ENCODE measurements at places on chromosomes 11 and 22.

DNA sequence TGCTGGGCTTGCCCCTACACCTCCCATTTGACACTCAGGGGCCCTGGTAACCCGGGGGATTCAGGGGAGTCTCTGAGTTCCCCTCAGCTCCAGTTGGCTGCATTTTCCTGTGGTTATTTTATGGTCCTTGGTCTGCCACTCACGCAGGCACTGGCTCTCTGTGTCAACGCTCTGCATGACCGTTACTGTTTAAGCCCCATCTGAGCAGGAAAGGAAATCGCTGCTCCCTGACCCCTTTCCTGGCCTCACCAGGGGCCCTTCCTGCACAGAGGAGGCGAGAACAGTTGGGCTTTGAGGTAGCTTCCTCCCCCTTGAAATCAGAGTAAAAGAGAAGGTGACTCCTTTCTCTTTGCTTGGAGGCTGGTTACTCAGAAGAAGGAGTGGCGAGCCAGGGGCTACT, 2.4 kb downstream of the C1QTNF4 start:
- no peak for DNase-seq

- DNase-seq: no peak
Observed at GRCh38 chr22:50011447-50012210, 936 bp downstream of the IL17REL start.

- no peak for DNase-seq
Observed at GRCh38 chr22:49849161-49850020, 4.3 kb upstream of the ZBED4 start.

- no peak for DNase-seq
Observed at GRCh38 chr11:76523147-76523546, 78.3 kb downstream of the EMSY start.

GRCh38 chr11:76615950-76616349, 54.6 kb downstream of the LRRC32 start:
- no peak for DNase-seq

DNA sequence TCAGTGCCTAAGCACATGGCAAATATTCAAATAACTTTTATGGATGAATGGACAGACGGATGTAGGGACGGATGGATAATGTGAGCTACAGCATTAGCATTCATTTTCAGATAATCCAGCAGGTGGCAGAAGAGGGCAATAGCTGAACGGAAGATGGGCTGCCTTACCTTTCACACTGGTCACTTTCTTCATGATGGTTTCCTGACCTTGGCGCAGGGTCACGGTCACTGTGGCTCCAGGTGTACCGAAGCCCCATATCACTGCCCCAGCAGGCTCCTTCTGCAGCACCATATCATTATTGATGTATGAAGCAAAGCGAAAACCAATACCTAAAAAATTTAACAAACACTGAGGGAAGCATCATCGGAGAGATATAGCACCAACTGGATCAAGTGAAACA, 4.3 kb downstream of the SIAE start:
- DNase-seq: peak; percentile 72

DNA sequence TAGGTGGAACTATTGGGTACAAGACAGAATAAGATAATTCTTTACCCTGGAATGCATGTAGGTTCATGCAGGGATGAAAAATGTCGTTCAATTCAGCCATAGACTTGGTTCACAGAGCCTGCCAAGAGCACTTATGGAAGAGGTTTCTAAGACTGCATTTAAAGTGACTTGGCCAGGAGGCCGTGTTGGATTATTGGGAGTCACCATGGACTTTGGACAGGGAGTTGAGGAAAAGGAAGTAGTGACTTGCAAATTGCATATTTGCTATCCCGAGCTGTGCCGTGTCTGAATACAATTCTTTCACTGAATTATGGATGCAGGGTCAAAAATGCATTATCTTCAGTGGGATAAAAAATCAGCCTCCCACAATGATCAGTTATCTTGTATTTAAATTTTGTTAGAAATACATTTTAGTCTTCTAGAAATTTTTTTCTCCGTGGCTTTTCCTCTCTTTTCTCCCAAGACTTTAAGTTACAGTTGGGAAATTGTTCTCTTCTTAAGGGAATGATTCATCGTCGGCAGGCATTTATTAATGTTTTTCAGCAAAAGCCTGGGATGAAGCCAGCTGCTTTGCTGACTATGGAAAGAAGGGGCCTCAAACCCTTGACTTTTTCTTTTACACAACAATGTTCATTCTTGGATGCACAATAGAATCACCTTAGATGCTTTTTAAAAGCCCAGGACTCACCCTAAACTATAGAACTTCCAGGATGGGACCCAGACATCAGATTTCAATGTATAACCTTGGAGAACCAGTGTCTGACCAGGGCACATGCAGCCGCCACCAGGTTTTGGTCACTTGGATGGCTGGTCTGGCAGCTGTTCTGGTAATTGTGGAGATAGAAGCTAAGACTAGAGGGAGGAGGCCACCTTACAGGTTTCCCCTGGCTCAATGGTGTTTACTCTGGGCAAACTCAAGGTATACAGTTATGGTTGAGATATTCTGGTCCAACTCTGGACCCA, 70.8 kb downstream of the FAT3 start:
- no peak for DNase-seq

- no peak for DNase-seq
Observed at GRCh38 chr11:1947592-1948237, 583 bp downstream of the MRPL23 start.

DNA sequence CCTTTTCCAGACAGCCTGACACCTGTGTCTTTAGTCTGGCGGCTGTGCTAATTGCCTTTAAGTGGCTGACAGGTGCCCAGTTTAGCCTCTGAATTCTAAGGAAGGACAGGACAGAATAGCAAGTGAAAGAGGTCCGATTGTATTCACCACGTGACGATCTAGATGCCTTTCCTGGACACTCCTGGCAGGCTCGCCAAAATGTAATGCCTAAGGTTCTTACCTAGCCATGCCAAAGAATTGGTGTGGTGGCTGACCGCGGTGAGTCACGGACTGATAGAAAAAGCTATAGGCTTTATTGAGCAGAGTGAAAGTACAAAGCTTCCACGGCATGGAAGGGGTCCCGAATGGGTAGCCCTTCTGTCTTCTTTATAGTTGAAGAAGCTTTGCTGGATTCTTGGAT, 26.7 kb downstream of the ANKRD42 start:
- no peak for DNase-seq

- DNase-seq: no peak
Observed at GRCh38 chr11:78425399-78426070, 7.9 kb upstream of the GAB2 start.

DNA sequence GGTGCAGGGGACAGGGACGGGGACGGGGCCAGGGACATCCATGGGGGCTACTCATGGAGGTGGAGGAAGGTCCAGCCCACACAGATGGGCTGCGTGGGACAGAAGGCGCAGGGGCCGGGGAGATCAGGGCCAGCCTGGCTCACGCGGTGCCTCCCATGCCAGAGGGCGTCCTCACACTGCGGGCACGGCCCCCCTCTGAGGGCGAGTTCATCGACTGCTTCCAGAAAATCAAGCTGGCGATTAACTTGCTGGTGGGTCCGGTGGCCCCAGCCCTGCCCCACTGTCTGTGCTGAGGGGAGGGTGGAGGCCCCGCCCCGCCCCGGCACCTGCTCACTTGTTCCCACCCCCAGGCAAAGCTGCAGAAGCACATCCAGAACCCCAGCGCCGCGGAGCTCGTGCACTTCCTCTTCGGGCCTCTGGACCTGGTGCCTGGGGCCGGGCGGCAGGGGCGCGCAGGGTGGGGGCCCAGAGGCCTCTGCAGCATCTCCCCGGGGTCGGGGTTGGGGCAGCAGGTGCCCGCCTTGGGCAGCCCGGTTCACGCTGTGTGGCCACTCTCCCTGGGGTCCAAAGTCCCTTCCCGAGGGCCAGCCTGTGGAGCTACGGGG, 15.8 kb downstream of the EPS8L2 start:
- DNase-seq: peak; percentile 47

DNA sequence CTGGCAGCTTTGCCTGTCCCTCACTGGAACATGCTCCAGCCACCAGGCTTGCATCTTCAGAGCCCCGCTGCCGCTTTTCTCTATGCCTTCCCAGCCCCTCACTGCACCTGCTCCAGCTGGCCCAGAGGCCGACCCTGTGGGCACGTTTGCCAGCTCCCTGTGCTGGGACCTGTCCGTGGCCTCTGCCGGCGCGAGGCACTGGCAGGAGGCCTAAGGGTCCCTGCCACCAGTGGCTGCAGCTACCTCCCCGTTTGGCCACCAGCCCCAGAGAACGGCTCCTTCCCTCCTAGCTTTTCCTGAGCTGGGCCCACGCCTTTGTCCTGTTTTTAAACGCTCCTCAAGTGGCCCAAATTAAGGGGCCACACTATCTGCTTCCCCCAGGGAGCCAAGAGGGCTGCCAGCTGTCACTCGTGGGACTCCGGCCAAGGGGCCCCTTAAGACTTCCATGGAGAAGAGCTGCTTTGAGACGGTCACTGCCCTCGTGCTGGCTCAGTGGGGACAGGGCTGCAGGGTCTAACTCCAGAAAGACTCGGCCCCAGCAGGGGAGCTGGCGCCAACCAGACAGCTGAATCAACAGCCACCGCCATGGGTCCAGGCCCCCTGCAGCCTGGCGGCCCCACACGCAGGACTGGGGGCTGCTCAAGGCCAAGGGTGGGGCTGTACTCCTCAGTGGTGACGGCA, 24.6 kb upstream of the WNT7B start:
- no peak for DNase-seq

GRCh38 chr22:35212009-35212408, 45.3 kb upstream of the HMGXB4 start:
- no peak for DNase-seq

- no peak for DNase-seq
Observed at GRCh38 chr22:28023774-28024173, 104.7 kb upstream of the PITPNB start.

DNA sequence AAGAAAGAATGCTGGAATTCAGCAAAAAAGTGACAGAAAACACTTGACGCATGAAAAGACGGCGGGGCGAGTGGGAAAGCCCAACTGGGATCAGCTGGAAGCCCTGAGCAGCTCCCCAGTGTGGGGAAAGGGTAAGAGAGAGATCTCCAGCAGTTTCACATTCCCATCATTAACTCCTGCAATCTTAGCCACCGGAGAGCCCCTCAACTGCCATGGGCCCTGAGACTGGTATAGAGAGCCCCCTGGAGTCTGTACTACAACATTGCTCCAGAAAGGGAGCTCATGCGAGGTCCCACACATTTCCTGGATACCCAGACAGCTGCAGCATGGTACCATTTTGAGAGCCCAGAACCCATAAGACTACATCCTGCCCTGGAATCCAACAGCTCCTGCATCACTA, 31.1 kb downstream of the MRGPRX4 start:
- DNase-seq: no peak

DNA sequence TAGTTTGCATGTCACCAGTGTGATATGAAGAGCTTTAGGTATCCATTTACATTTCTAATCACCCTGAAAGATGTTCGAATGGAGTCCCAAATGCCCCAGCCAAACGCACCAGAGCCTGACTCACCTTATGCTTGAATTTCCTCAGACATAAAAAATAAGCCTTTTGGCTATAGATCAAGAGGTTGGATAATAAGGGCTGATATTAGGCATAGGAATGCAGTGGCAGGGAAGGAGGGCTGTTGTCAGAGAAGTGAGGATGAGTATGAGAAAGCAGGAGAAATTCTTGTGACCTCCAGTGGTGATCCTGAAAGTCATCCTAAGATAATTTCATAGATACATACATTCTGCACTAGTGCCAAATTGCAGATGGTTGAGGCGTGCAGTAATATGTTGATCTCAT, 264.6 kb downstream of the NELL1 start:
- DNase-seq: no peak

GRCh38 chr22:50670513-50670912, 2.1 kb upstream of the SHANK3 start:
- DNase-seq: no peak

- DNase-seq: peak; percentile 81
Observed at GRCh38 chr11:65078151-65078550, 5.7 kb downstream of the CDCA5 start.

- peak; percentile 33 for DNase-seq
Observed at GRCh38 chr11:114073007-114073827, 13.7 kb downstream of the ZBTB16 start.

GRCh38 chr11:72223615-72224563, 678 bp upstream of the INPPL1 start:
- DNase-seq: peak; percentile 50

DNA sequence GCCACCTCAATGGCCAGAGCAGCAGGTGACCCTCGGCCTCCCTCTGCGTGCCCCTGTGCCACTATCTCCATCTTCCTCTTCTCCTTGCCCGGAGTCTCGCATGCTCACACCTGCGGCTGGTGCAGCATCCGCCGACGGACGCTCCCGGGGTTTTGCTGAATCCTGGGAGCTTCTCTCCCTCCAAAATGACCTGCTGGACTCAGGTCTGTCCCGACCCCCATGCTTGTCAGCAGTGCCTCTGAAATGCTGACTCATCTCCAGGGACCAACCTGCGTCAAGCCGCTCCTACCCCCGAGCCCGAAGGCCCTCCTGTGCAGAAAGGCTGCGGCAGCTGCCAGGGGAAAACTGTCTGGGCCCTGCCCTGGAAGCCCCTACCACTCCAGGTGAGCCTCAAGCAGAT, 58.4 kb downstream of the CELSR1 start:
- no peak for DNase-seq

DNA sequence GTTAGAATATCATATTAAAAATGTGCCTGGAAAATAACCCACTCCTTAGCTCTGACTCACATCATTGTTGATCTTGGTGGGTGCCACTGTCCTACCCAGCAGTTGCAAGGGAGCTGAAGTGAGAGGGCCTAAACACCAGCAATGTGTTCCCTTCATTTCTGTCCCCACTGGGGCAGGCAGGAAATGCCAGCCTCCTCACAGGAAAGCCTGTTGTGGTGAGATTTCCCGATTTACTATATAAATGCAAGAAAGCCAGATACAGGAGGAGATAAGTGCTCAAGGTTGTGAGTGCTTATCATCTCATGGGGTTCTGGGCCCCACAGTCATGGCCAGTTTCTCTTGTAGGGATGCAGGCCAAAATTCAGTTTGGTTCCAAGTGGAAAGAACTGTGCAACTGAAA, 15.8 kb upstream of the FLI1 start:
- no peak for DNase-seq

- no peak for DNase-seq
Observed at GRCh38 chr11:41254966-41255365, 204.5 kb downstream of the LRRC4C start.

DNA sequence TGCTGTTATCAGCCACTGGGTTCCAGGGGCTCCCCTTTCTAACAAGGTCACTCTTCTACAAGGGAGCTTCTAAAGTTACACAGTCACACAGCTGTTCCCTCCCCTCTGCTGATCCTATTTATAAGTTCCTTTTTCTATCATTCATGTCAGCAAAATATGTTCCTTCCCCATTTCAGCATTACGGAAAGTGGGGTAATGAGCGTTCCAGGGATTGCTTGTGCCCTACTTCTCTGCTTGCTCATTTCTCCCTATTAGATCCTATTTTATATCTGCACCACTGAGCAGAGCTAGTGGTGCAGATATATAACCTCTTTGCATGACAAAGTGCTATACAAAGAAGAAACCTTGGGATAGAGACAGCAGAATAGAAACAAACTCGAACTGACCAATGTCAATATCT, 22.7 kb upstream of the PLEKHB1 start:
- no peak for DNase-seq

DNA sequence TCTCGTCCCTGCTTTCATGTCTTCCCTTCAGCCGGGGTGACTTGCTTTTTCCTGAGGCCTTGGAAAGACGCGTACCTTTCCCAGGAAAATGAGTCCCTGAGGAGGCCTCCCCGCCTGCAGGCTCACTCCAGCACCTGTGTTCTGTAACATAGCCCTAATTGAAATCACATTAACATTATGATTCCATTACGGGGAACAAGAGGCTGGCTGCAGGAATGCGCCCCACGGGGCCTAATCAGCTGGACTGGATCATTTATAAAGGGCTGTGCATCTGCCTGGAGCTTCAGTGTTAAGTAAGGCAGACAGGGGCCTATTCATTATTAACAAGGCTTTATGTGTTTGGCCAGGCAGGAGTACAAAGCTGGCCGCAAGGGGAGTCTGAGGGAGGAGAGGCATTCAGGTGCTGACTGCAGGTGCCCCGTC, 41.9 kb upstream of the TSPAN18 start:
- DNase-seq: no peak
